HL-60 (cell line): ENCODE measurements at places on chromosomes 1 and 21.

DNA sequence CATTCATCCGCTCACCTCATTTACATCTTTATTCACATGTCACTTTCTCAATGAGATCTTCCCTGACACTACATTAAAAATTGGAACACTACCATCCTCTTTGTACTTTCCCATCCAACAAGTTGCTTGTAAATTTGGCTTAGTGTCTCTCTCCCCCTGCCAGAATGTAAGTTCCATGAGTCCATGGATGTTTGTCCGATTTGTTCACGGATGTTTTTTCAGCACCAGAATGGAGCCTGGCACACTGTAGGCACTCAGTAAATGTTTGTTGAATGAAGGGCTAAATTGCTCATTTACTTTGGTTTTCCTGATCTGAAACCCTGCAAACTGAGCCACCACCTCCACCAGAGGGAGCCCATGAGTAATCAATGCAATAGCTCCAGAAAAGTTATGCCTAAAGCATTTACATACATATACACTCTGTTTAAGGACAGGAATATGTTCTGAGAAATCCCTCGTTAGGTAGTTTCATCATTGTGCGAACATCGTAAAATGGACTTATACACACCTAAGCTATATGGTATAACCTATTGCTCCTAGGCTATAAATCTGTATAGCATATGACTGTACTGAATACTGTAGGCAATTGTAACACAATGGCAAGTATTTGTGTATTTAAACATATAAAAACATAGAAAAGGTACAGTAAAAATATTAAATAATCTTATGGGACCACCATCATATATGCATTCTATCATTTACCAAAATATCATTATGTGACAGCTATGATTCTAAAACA lies 2.8 kb upstream of the EYA3 start:
- peak; percentile 76 for DNase-seq

DNA sequence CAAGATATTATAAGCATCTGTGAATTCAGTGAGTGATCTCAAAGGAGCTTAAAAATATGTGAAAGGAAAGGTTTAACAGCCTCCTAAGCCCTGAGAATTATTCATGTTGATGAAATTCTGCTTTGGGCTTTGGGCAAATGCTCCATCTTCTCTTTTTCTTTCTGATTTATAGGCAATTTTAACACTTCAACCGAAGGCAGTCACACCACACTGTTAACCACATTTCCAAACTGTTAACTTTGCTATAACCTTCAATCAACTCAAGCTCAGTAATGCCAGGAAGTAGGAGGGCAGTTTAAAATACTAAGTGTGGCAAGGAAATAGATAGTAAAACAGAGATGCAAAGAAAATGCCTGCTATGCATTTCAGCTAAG lies 54.4 kb upstream of the NEK7 start:
- DNase-seq = no peak

GRCh38 chr1:79059341-79059740 lies 52.8 kb upstream of the ADGRL4 start:
- DNase-seq = no peak

GRCh38 chr1:170707959-170708655 lies 44.2 kb downstream of the PRRX1 start:
- no peak for DNase-seq

GRCh38 chr1:91745640-91746373 lies 140.1 kb downstream of the TGFBR3 start:
- DNase-seq = no peak

- DNase-seq = no peak
Observed at GRCh38 chr21:37071561-37072273, 1.2 kb downstream of the PIGP start.

GRCh38 chr1:216034506-216034905 lies 388.7 kb downstream of the USH2A start:
- peak; percentile 2 for DNase-seq

DNA sequence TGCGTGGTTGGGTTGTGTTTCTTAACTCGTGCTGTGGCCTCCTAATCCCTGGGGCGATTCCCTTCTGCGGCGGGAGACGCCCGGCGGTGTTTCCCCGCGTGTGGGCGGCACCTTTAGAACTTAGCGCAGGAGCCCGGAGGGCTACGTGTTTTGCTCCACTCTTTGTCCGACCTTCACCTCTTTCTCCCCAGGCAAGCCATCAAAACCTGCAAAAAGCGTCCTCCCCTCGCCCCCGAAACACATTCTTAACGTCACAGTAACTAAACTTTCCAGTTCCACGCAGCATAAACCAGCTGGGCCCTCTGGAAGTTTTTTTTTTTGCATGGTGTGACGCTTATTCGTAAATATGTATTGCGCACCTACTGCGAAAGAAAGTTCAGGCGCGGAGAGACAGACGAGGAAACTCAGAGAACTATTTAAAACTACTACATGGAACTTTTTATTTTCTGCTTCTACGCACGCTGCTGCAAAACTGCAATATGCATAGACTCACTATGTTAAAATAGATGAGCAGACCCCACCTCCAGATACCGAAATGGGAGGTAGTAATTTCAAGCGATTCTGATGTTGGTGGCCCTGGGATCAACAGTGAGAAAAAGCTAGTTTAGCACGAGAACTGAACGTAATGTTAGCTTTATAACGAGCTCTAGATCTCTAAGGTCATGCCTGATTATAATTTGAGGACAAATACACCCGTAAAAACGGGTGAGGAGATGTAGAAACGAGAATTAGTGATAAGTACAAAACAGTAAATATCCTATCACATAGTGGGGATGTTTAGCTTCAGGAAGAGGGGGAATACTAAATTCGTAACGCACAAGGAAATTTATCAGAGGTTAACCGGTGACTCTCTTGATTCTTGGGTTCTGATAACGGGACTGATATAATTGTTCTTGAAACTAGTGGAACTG lies 920 bp downstream of the MTR start:
- peak; percentile 60 for DNase-seq

GRCh38 chr21:35367553-35367952 lies 318.5 kb upstream of the RUNX1 start:
- no peak for DNase-seq
